ENCODE measurements at places on chromosomes 5 and 9. TPM values are rescaled to one million over a fixed set of nuclear protein-coding genes. Genes with fewer than 3 reads are reported as not detected.

Gene CCIN
- total RNA-seq = 2.2 TPM

Gene TEX48
- not detected for total RNA-seq

Gene PRKACG
- not detected for total RNA-seq

Gene OBP2B
- total RNA-seq = not detected

Gene SGCD
- 33.3 TPM for total RNA-seq

Measured in osteoblast (primary cell).